ENCODE measurements at places on chromosomes 6 and 20.

DNA sequence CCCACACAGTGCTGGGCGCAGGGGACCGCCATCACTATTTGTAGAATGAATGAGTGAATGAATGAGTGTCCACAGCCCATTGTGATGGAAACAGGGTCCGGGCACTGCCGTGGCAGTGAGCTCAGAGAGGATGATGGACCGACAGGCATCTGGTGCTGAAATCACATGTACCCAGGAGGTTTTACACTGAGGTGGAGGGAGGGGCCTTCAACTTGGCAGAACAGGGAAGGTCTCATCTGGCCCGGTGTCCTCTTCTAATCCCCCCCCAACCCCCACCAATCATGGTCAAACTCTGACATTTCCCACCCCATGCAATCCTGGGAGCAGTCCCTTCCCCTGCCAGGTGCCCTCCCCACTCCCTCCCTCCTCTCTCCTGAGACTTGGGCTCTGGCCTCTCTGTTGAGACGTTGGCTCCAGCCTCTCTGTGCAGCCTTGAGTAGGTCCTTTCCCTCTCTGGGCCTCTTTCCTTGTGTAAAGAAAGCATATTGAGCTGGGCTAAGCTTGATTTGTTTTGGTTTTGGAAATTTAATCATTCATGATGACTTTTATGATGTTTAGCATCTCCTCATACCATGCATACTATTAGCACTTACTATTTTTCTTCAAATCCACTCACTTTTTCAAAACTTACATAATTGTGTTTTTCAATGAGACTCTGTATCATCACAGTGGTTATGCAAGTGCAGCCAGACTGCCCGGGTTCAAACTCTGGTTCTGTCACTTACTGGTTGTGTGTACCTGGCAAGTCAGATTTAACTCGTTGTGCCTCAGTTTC is 10.8 kb downstream of the KIAA1755 start:
- DNase-seq = no peak

GRCh38 chr20:8812817-8813216 is 256.1 kb upstream of the PLCB4 start:
- DNase-seq = no peak

GRCh38 chr6:75819776-75820487 is 70.9 kb downstream of the MYO6 start:
- no peak for DNase-seq

- DNase-seq = no peak
These were observed 129.2 kb upstream of the AKAP12 start for GRCh38 chr6:151110576-151110905.

GRCh38 chr20:16898433-16898832 is 150.3 kb downstream of the OTOR start:
- no peak for DNase-seq

GRCh38 chr6:159946912-159947311 is 22.0 kb upstream of the IGF2R start:
- DNase-seq = no peak

GRCh38 chr6:141562851-141563763 is 569.6 kb upstream of the GJE1 start:
- DNase-seq = peak; percentile 23

DNA sequence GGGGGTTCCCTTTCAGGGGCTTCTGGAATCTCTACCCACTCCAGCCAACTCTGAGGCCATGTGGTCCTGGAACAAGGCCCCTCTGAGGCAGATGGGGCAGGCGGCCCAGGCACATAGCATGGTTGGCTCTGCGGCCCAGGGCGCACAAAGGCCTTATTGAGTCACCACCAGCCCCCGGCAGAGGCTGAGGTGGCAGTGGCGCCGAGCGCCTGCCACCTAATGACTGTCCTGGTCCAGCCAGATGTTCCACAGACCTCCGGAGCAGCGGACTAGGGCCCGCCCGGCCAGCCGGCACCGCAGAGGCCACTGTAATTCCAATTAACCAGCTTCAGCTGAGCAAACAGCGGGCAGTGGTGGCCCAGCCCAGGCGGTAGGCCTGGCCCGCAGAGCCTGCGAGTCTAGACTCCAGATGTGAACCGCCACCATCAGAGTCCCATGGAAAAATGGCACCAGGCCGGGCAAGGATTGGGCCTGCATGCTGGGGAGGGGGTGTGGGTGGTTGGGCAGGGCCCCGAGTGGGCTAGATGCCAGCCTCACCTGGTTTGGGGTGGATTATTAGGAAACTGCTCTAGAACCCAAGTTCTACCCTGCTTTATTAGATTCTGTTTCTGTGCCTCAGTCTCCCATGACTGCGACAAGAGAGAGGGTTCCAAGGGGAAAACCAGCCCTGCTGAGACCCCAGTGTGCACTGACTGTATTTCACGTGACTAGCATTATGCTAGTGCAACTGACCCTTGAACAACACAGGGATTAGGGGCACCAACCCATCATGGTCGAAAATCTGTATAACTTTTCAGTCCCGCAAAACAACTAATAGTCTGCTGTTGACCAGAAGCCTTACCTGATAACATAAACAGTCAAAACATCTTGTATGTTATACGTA is 34.1 kb upstream of the ID1 start:
- DNase-seq = no peak

GRCh38 chr6:56695702-56696101 is 53.0 kb upstream of the DST start:
- DNase-seq = no peak

GRCh38 chr6:43058531-43058930 is 703 bp downstream of the MRPL2 start:
- no peak for DNase-seq

GRCh38 chr20:2135013-2135412 is 33.4 kb downstream of the STK35 start:
- no peak for DNase-seq

GRCh38 chr20:4681401-4681800 is 40.3 kb upstream of the PRND start:
- DNase-seq = no peak

- no peak for DNase-seq
These were observed 113.2 kb downstream of the CARMIL1 start for GRCh38 chr6:25392372-25392771.

DNA sequence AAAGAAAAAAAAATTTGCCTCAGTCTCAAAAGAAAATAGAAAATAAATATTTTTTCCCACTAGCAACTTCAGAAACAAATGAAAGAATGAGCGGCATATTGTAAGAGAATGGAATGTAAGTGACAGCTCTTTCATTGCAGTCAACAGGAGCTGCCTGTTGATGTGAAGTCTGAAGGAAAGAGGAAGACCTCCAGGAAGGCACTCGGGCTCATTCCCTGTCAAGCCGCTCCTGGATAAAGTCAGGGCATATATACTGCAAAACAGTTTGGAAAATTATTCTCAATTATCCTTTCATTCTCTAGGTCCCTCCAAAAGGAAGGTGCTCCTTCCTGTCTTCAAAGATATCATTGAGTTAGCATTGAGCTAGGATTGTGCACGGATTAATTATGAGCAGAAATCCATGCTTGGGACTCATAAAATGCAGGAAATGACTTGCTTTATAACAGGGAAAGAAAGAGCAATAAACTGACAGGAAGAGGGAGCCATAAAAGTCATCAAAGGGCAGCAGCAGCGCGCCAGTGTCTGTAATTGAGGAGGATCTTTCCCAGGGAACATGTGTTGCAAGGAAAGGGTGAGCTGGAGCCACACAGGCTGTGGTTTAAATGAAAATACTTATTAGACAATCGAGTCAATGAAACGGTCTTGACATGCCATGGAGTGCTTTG is 218.2 kb downstream of the C6orf118 start:
- no peak for DNase-seq

DNA sequence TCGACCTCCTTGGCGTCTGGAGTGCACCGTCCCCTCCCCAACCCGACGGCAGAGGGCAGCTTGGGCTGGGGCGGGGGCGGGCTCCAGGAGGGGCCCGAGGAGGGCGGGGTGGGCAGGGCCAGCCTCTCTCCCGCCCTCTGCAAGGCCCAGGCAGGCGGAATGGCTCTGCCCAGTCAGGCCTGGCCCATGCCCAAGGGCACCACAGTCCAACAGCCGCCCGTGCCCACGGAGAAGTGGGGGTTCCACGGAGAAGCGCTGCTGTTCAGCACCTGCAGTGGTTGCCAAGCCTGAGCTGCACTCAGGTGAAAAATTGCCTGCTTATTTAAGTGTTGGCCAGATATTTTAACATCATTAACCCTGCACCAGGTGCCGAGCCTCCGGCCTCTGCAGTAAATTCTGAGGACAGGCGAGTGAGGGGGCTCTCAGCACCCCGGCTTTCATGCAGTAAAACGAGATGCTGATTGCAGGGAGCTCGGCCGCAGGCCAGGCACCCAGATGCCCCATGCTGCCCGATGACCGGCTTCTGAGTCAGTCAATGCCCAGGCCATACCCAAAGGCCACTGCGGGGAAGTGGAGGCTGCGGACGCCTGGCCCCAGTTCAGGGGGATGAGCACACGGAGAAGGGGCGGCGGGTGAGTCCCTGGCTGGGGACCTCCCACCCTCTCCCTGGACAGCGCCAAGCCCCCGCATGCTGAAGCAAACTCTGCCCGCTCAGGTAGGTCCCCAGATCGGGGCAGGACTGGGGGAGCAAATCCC is at the start of gene SRMS:
Gene SRMS (minus strand): TSS at position 25 of the 756 bp plus-strand sequence. CDS start 286 bp downstream, outside the sequence.
- DNase-seq = no peak

DNA sequence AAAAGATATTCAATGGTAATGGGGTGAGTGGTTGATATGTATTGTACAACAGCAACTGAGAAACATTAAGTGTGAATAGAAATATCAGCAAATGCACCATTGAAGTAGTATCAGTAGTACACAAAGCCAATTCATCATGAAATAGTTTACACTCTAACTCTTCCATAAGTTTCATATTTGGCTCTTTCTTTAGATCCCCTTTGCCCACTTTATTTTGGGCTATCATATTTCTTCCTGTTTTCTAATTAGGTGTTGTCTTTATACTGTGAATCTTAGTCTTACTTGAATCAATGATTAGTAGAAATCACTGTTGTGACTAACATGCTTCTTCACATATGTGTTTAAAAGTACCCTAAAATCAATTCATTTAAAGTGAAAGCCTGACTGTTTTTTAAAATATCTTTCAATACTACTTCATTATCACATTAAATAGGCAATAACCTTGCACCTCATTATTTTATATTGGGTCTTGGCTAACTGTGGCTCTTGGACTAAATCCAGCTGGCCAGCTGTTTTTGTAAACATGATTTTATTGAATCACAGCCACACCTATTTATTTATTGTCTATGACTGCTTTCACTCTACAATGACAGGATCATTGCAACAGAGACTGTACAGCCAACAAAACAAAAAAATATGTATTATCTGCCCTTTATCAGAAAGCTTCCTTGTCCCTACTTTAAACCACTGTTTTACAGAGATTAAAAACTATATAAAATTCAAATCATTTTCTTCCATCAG is 38.9 kb downstream of the EYS start:
- DNase-seq = no peak

GRCh38 chr6:52142556-52142955 is 43.6 kb upstream of the IL17A start:
- DNase-seq = no peak

DNA sequence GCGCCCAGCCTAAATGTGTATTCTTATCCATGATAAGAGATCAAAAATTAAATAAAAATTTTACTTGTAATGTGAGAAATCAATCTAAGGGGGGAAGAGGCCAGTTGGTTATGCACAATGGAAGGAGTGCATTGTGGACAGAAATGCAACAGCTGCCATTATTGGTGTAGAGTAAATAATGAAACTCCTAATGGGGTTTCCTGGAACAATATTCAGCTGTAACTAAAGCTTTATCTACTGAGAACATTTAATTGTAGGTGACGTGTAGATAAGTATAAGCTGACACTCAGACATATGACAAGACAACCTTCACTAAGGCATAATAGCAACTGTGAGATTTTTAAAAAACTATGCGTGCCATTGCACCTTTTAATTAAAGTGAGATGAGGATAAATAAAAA is 71.4 kb downstream of the CEP57L1 start:
- no peak for DNase-seq

GRCh38 chr20:14877301-14878028 is 540.1 kb upstream of the FLRT3 start:
- no peak for DNase-seq

DNA sequence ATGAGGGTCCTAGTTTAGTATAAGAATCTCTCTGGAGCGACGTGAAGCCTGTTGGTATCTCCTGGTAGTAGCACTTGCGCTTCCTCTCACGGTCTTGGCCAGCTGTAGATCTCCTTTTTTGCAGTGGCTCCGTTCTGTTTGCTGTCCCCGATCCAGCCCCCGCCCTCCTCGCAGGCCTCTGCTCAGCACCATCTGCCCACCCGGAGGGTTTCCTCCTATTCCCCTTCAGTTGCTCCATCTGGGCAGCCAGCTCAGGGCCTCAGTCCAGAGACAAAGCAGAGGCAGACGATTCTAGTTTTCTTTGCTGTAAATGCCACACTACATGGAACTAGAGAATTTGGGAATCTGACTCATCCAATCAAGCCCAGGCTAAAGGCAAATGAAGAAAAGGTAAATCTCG is 126.6 kb downstream of the TIAM2 start:
- no peak for DNase-seq

DNA sequence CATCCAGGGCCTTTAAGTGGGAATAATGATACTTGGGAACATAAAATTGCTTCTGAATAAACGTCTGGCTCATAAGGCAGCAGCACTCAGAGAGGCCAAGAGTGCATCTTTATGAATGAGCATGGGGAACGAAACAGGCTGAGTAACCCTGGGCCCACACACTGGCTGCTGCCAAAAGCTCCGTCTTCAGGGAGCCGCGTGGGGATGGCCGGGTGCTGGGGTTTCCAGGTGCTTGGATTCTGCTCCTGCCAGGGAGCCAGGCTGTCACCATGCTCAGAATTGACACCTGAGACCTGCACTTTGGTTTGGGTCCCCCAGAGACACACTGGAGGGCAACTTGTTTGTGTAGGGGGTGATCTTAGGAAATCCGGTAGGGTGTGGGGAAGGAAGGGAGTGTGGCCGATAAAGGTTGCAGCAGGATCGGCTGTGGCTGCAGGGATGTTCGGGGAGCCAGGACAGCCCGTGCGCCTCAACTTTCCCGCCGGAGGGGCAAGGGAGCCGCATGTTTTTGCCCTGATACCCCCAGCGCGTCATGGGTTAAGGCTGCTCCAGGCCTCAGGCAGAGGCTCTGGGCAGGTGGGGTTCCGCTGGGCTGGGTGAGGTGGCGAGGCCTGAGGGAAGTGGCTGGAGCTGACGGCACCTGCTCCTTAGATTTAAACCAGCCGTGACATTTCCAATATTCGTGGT is 101.8 kb downstream of the YTHDF1 start:
- DNase-seq = no peak

GRCh38 chr6:22442826-22443225 is 126.5 kb upstream of the HDGFL1 start:
- DNase-seq = no peak

GRCh38 chr6:52098721-52099120 is 11.3 kb upstream of the PKHD1 start:
- no peak for DNase-seq

GRCh38 chr20:13286052-13286451 is 65.0 kb downstream of the ISM1 start:
- DNase-seq = no peak
